ENCODE measurements at places on chromosomes 3 and 15.

DNA sequence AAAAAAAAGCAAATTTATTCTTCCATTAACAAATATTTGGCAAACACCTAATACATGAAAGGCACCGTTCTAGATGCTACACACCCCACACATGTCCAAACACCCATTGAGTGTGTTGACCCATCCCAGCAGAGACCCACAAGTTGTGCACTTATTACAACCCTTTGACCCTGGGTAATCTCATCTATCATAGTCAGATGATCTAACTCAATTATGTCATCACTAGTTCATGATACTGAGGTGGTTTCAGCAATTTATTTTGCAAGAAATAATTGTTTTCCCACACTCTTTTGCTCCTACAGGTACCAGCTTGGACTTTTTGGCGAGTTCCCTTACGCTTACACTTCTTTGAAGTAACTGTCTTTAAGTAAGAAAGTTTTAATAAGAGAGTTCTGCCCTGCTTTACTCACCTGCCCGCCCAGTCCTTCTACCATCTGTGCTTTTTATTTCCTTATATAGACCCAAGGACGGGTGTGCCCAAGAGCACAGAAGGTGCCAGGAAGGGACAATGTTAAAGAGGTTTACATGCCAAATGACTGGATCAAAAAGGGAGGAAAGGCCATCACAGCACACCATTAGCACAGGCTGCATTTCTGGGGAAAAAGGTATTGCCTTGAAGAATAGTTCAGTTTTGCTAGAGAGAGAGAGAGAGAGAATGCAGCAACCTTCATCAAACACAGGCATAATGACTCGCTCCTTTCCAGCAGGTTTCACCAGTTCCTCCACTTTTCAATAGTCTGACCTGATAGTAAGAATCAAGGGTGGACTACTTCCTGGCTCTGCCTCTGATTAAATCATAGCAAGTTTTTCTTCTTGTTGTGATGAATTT is 54.5 kb upstream of the ATP11B start:
- no peak for DNase-seq

DNA sequence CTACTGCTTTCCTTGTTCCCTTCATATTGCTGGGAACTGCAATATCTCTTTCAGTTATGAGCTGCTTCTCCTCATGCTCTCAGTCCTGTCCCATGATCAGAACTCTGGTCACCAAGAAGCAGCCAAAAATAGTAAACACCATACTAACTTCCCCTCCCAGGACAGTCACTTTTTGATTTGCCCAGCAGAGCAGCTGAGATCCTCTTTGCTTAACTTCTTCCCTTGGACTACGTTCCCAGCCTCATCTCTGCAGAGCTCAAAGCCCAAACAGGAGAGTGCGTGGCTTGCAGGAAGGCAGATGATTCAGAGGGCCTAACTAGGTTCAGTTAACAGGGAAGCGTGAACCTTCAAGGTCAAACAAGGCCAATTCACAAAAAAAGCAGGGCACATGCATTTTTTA is 153.2 kb downstream of the CTNNB1 start:
- DNase-seq, result no peak

DNA sequence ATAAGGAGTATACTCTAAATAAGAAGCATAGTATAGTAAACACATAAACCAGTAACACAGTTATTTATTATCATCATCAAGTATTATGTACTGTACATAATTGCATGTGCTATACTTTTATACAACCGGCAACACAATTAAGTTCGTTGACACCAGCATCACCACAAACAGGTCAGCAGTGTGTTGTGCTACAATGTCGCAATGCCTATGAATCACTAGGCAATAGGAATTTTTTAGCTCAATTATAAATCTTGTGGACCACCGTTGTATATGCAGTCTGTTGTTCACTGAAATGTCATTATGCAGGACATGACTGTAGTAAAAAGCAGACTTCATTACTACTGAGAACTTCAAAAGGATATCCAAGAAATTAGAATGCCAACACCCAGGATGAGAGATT is 177.0 kb downstream of the PDCD6IP start:
- DNase-seq, result no peak

DNA sequence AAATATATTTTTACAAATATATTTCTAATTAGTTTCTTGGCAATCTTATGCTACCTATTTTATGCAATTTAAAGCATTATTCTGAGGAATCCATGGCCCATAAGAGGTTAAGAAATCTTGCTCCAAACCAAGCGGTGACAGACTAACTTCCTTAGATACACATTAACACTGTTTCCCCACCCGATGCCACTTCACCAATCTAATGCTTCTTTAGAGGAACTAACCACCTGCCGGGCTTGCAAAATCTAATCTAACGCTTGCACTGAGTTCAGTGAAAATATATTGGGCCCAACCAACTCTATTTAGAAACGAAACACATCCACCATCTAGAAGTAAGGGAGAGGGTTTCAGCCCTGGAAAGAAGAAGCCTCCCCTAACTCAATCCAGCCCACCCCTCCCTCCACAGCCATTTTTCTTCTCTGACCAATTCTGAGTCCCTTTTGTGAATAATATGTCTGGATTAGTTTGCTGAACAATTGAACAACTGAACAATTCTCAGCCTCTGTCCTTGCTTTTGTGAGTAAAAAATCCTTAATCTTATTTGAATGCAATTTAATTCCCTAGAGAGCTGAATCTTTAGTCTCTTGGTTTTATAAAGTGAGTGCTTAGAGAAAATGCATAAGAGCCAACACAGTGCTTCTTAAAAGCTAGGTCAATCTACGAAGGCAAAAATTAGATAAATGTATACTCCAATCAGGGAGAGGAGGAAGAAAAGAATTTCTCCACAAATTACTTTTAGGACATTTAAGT is 150.4 kb upstream of the ADAMTS9 start:
- no peak for DNase-seq

DNA sequence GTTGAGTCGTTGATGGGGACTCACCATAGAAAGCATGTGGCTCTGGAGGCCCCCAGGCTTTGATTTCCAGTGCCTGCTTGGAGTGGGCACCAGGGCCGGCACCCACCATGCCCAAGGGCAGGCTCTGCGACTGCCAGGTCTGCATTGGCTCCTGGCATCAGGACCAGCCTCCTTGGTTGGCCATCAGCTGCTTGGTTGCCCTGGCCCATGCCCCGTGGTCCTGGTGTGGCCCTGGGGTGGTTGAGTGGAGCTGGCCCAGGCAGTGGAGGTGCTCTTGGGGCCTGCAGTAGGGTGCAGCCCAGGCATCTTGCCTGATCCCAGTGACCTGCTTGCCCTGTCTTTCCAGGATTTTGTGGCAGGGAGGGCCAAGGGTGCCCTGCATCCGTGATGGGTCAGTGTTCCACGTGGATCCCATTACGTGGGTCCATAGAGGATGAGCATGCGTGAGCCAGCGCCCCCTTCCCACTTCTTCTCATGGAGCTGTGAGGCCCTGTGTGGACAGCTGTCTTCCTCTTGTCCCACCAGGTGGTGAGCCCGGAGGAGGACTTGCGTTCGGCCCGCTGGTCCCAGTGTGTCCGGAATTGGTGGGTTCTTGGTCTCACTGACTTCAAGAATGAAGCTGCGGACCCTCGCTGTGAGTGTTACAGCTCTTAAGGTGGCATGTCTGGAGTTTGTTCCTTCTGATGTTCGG is 187.0 kb downstream of the UBE3A start:
- DNase-seq, result no peak

DNA sequence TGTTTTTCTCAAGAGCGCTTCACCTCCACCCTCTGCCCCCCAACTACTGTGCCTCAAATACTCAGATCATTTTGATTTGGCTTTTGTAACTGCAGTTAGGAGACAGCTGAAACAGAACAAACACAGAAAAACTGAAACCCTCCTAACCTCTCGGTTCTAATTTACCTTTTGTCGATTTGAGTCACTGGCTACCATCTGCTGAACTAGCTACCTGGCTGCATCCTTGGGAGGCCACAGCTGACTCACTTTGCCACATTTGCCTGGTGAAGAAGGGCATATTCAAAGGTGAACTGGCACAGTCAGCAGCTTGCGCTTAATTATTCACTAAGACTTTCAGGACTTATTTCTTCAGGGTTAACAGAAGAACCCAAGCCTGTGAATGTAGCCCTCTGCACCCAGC is 117.7 kb downstream of the FOXB1 start:
- DNase-seq, result no peak

DNA sequence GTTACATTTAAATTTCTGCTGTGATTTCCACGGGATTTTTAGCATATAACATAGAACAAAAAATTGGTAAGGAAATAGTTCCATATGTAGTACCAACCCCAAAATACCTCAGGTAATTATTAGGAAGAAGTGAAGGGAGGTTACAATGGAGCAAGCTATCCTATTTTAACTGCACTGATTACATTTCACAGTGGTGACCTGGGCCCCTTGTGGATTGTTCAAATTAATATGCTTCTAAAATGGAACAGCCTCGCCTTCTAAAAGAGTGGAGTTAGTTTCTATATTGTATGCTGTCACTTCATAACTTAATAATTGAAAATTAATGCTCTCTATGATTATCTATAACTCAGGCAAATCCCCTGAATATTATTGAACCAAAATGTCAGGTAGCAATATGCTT is 651.7 kb upstream of the GBE1 start:
- no peak for DNase-seq

- DNase-seq, result no peak
These were observed 192.8 kb upstream of the RORA start for GRCh38 chr15:61421938-61422337.

GRCh38 chr3:167821248-167821805 is 85.8 kb downstream of the SERPINI1 start:
- DNase-seq, result no peak

- no peak for DNase-seq
These were observed 142.2 kb upstream of the SATB1 start for GRCh38 chr3:18567293-18567692.

DNA sequence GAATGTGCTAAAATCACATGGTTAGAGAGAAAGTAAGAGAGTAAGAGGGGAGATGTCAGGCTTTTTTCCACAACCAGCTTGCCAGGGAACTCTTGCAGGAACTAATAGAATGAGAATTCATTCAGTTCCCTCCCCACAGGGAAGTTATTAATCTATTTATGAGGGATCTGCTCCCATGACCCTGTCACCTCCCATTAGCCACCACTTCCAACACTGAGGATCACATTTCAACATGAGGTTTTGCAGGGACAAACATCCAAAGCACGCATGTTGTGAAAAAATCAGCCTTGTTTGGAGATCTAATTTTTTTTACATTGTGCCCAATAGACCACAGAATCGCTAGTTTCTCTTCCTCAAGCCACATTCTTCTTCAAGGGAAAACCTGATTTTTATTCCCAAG is 904.0 kb downstream of the TBL1XR1 start:
- no peak for DNase-seq

DNA sequence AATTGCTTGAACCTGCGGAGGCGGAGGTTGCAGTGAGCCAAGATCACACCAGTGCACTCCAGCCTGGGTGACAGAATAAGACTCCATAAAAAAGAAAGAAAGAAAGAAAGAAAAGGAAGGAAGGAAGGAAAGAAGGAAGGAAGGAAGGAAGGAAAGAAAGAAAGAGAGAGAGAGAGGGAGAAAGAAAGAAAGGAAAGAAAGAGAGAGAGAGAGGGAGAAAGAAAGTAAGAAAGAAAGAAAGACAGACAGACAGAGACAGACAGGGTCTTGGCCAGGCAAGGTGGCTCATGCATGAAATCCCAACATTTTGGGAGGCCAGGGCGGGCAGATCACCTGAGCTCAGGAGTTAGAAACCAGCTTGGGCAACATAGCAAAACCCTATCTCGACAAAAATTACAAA is 16.4 kb upstream of the DAG1 start:
- no peak for DNase-seq

- DNase-seq, result no peak
These were observed 551.2 kb upstream of the CCDC54 start for GRCh38 chr3:106825962-106826605.

- peak; percentile 85 for DNase-seq
These were observed 31.4 kb downstream of the HRH1 start for GRCh38 chr3:11185564-11186317.

- DNase-seq, result no peak
These were observed 67.9 kb upstream of the BCL6 start for GRCh38 chr3:187813198-187813597.

DNA sequence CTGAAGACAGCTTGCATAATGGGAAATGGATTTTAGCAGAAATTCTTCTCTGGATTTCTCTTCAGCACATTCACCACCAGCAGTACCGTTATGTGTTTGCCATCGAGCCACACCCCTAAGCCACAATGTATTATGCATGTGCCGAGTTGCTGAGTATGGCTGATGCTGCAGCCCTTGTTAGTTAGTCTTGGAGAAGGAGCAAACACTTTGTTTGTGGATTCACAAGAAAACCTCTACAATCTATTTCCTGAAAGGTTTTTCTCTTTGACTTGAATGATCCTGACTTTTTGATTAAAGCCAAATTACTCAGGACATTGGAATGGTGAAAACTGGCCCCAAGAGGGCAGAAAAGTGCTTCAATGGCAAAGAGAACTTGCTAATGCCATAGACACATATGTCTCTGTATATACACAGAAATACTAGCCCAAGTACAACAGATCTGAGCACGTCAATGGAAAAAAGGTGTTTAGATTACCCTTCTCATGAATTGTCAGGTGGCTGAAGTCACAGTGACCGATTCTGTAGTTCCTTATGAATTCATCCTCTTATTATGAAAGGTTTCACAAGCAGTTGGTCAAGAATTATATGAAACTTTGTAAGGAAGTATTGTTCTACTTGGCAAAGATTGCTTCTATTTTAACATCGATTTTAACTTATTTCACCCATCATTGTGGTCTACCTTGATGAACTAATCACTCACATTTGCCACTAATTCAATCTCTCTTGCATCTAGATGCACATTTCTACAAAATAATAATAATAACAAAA is 103.0 kb downstream of the P3H2 start:
- DNase-seq, result peak; percentile 49

DNA sequence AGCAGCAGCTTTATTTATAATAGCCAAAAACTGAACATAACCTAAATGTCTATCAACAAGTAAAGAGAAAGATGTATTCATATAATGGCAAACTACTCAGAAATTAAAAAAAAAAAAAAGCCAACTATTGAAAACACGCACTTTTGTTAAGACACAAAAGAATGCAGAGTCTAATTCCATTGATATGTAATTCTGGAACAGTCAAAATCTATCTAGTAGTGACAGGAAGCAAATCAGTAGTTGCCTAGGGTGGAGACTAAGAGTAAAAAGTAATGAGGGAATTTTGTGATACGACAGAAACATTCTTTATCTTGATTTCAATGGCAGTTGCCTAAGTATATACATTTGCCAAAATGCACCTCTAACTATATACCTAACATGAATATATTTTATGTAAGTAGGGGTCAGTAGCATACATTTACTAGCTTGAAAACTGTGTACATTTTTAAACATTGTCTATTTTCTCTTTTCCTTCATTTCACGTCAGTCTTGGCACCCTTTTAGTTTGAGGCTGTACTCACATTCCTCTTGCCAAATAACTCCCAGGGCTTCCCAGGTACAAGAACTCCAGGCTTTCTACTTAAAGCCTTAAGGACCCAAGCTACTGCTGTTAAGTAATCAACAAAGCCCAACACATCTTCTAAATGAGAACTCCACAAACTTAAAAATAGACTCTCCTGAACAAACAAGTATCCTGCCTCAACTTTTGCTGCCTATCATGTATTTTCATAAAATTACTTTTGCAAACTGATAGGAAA is 54.7 kb downstream of the ADAM10 start:
- no peak for DNase-seq

Data from left hindlimb (tissue), 1 donor.